ENCODE measurements at places on chromosomes 7 and 10.

GRCh38 chr7:116273283-116273917 is 63.1 kb downstream of the TES start:
- DNase-seq = no peak

DNA sequence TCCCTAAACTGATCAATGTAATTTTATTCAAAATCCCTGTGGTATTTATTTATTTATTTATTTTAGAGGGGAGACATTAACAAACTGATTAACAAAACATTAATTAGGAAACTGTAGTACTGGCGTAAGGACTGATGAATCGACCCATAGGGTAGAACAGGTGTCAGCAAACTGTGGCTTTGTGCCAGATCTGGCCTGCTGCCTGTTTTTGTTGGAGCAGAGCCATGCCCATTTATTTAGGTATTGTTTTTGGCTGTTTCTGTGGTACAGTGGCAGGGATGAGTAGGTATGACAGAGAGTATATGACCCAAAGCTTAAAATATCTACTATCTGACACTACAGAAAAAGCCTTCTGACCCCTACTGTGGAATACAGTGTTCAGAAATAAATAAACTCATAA is 332.5 kb upstream of the ETV1 start:
- DNase-seq = no peak

- no peak for DNase-seq
These were observed 28.6 kb downstream of the CTTNBP2 start for GRCh38 chr7:117844678-117845077.

DNA sequence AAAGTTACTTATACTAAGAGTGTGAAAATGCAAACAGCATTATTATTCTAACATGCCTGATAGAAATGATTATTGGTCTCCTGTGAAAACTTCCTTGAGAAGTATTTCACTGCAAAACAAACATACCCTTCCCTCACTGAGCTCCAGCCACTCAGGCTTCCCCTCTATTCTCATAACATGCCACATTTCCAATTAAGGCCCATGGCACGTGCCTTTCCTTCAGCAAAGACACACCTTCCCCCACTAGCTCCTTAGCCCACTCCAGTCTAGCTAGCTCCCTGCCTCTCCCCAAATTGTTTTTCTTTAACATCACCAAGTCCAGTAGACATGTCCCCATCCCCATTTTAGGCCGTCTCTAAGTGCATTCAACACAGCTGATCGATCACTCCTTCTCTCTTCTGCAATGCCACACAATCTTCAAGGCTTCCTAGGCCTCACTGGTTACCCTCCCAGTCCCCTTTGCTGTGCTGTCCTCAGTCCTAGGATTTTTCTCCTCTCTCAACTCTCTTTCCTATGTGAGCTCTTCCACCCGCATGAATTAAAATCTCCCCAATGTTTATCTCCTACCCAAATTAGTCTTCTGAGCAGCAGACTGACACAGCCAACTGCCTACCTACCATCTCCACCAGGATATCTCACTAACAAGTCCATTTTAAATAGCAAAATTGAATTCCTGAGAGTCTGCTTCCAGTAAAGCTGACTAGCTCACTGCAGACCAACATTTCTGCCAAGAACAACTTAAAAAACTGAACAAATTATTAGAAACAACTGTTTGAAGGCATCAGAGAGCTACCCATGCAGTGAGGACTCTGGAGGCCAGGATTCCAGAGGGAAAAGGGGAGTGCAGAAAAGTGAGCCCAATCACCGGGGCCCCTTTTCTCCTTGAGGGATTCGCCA is 11.9 kb downstream of the CYTH3 start:
- no peak for DNase-seq

DNA sequence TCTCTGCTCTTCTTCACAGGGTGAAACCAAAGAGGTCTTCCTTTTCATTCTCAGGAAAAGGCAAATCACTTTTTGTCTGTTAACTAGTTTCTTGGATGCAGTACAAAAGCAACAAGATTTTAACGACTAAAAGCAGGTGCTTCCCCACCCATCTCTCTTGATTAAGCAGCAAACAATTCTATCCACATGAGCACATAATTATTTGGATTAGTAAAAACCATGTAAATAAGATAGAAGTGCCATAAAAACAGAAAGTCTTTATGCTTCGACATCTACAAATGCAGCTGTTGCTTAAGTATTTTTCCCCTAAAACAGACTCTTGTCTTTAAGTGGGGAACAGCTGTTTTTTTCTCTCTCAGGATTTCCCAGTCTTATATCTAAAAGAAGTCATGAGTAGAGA is 37.4 kb downstream of the USP54 start:
- no peak for DNase-seq

DNA sequence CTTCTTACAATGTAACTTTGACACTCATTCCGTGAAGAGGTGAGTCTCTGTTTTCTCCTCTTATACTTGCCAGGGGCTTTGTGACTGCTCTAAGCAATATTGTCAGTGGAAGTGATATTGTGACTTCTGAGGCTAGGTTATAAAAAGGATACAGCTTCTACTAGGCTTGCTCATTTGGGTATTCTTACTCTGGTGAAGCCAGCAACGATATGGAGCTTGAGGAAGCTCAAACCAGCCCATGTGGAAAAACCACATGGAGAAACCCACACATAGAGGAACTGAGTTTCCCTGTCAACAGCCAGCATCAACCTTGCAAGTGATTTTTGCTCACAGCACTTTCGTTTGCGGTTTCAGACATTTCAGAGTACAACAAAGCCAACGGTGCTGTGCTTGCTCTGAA is 149.6 kb upstream of the SEMA3E start:
- no peak for DNase-seq

DNA sequence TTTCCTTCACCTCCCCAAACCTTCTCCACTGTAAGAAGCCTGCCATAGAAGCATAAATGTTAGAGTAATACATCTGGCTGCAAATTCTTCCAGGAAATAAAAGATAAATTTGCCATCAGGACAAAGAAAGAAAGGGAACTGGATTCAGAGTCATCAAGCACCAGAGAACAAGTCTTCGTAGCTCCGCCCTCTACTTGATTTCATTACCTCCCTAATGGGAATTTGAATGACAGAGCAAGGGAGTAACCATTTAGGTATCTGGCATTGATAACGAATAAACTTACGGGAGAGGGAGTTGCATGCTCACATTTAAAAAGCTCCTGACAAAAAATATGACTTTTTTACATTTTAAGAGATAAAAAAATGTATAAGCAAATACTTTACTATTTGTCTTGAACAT is 263.4 kb downstream of the NEBL start:
- DNase-seq = no peak
